ENCODE measurements at places on chromosomes 2 and 18. TPM values are rescaled to one million over a fixed set of nuclear protein-coding genes. Genes with fewer than 3 reads are reported as not detected.

IL37 gene
- total RNA-seq: not detected

FN1 gene
- total RNA-seq: 2,640 TPM

DNA sequence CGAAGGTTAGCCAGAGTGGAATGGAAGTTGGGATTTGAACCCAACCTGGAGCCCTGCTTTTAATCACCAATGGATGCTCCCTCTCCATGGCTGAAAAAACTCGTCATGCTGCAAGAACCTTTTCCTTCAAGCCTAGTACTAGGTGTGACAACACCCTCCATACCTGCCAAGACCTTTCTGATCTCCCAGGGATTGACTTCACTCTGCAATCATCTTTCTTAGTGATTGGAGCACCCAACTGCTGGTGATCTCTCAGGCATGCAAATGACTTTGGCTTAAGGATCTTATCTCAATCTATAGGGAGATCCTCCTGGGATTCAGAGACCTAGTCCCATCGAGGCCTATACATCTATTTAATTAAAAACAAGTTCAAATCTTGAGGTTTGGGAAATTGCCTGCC lies 23.5 kb upstream of the ITGB6 start:
- DNase-seq: no peak
- H3K27ac ChIP-seq: no peak overlapping the region
- H3K36me3 ChIP-seq: no peaks in the 10 kb centered on the region
- H3K4me1 ChIP-seq: peaks cover 47% of the 10 kb centered on the region
- no peak overlapping the region for H3K4me3 ChIP-seq

DNA sequence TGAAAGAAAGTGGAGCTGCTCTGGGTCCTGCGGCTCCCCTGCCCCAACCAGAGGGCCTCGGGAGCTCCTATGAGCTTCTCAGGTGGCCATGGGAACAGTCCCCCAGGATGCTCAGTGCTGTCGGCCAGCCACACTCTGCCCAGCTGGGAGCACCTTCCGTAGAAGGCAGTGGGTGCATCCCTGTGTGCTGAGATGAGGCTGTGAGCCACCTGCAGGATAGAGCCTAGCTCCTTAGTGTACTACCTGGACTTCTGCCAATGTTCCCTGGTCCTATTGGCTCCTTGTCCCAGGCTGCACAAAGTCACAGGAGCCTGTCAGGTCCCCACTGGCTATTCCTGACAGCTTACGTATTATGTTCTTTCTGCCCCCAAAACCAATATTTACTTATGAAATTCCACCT lies 16.1 kb downstream of the PRELID3A start:
- no peaks in the 10 kb centered on the region for H3K27me3 ChIP-seq
- H3K27ac ChIP-seq: no peak overlapping the region
- H3K4me3 ChIP-seq: no peak overlapping the region
- no peak for DNase-seq

DNA sequence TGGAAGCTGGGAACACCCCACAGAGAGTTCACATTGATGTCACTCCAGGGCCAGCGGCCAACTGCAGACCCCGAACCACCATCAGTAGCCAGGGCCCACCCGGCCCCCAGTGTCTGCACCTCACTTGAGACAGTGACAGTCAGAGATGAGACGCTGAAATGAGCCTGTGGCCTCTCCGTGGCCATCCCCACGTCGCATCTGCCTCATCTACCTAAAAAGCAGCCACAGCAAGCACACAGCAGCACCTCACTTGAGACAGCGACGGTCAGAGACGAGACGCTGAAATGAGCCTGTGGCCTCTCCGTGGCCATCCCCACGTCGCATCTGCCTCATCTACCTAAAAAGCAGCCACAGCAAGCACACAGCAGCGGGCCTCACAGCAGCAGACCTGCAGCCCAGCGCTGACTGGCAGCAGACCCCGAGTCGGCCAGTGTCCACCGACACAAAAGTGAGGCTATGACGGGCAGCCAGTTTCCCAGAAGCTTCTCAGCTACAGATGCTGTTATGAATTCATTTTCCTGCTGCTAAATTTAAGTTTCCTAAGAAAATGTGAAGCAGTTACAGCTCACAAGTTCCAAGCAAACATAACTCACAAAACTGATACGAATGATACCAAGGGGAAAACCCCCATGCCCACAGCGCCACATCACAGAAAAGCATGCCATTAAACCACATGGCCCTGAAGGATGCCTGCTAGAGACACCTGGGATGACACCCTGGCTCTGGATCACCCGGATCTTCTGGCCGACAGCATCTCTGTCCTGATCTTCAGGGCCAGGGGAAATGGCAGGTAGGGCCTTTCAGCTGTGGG lies 27.7 kb downstream of the SNORC start:
- no peaks in the 10 kb centered on the region for H3K4me1 ChIP-seq
- no peak overlapping the region for H3K4me3 ChIP-seq
- H3K27ac ChIP-seq: no peak overlapping the region
- no peaks in the 10 kb centered on the region for H3K36me3 ChIP-seq
- peaks cover 4% of the 10 kb centered on the region for H3K27me3 ChIP-seq

SERPINB12 gene
- not detected for total RNA-seq

All from progenitor cell of endocrine pancreas (in vitro differentiated cells).